ENCODE measurements at places on chromosomes 3 and 15.

DNA sequence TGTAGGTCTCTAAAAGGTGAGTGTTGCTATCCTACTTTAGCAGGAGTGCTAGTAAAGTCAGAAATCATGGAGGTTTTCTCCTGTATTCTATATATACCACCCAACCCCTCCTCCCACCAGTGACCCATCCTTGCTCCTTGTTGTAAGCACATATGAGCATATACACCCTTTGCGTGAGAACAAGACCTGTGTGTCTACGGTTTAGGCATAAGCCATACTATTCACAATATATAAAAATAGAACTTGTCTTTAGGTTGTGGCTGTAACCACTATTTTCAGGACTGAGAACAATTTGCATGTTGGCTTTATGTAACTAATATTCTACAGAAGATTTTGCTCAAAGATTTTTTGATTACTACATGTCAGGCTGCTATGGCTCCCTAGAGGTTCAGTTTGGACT lies 59.1 kb upstream of the TOP2B start:
- no peak for DNase-seq

- DNase-seq = no peak
Measured at GRCh38 chr15:81643771-81644170, 269.8 kb upstream of the TMC3 start.

DNA sequence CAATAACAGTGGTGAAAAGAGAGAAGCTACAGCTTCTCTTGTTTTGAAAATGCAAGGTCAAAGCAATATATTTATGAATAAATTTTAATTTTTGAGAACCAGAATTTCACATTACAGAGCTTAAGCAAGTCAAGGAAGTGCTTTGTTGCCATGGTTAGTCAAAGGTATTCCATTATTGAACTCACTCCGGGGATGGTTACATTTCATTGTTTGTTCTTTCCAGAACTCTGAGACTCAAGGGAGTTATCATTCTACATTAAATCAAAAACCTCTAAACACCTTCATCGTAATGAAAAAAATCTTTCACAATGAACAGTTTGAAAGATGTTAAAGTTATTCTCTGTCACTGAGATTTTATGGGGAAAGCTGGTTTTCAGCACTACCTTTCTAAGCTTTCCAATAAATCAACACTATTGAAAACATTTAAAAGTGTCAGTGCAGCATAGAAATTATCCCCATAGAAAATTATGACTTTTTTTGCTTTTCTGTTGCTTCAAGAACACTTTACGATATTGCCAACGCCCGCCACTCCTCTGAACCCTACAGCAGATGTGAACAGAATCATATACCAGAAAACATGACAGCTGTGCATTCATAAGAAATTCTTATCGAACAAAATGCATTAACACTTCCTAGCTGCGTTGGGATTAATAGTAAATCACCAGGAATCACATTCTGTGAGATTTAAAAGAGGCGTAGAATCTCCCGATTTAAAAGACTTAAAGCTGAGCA lies 83.0 kb downstream of the OTOL1 start:
- no peak for DNase-seq

- no peak for DNase-seq
Measured at GRCh38 chr15:25238716-25239470, 199.9 kb downstream of the UBE3A start.

- no peak for DNase-seq
Measured at GRCh38 chr3:124275412-124275811, 283.5 kb upstream of the ROPN1 start.
